ENCODE measurements at places on chromosomes 1 and 21.

DNA sequence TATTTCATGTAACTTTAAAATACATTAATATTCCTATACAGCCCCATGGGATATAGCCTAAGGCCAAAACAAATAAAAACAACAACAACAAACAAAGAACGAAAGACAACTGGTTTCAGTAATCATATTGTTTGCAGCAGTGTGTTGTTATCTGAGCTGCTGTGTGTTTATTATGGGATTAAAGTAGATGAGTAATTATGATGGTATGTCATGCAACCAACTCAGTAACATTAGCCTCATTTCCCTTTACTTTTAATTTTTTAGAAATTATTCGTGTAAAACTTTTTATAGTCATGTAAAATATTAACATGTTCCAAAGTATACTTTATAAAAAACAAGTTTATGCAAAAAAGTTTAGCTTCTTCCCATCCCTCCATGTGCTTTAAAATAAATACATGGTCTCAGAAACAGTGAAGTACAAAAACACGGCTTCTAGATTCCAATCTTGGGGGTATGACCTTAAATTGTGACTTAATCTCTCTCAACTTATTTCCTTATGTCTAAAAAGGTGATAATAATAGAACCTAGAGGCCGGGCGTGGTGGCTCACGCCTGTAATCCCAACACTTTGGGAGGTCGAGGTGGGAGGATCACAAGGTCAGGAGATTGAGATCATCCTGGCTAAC is 176.1 kb downstream of the SLC45A1 start:
- H3K27me3 ChIP-seq = no peaks in the 10 kb centered on the region
- DNase-seq = no peak
- no peak overlapping the region for H3K27ac ChIP-seq

- no peaks in the 10 kb centered on the region for H3K27me3 ChIP-seq
- H3K36me3 ChIP-seq = no peaks in the 10 kb centered on the region
- H3K27ac ChIP-seq = no peak overlapping the region
- DNase-seq = no peak
- no peaks in the 10 kb centered on the region for H3K4me1 ChIP-seq
Measured at GRCh38 chr1:229570891-229571516, 12.5 kb upstream of the ABCB10 start.

DNA sequence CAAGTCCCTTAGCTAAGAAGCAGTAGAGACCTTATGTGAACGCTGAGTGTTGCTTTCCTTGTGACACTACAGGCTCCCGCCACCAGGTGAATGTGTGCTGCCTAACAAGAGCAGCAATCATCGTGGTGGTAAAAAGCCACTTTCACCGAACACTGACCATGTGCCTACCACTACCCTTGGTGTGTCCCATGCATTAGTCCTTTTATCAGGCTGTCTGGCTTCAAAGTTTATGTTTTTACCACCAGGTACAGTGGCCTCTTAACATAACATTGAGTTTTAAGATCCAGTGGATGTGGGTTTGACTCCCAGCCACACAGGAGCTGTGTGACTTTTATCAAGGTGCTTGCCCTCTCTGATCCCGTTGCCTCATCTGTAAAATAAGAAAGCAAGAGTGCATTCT is 1.7 kb downstream of the C1QB start:
- no peaks in the 10 kb centered on the region for H3K27me3 ChIP-seq
- DNase-seq = no peak

DNA sequence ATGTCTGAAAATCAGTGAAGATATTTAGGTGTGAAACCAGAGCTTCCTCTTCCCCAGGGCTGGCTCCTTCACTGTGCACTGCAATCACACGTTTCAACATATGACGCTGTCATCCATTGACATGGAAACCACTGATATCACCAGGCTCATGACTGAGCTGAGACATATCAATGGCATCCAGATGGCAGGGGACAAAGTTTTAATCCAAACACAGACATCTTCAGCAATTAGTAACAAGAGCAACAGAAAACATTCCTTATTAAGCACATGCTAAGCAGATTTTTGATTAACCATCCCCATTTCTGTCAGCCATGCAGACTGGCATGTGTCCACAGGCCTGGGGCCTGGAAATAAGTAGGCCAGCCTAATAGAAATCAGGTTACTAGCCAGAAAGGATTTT is 108.0 kb upstream of the ADAR start:
- H3K4me3 ChIP-seq = no peak overlapping the region
- H3K27me3 ChIP-seq = peaks cover 12% of the 10 kb centered on the region

GRCh38 chr1:151720974-151721787 is at the start of gene RIIAD1:
RIIAD1 (plus strand) TSS chr1:151721522; CDS start chr1:151721537, 15 bp downstream.
- H3K4me1 ChIP-seq = peaks cover 52% of the 10 kb centered on the region
- H3K4me3 ChIP-seq = peak within 1 kb of the TSS; percentile 12
- peak within 1 kb of the TSS; percentile 80 for H3K27ac ChIP-seq
- H3K27me3 ChIP-seq = no peaks in the 10 kb centered on the region
- no peak for DNase-seq
- no peaks in the 10 kb centered on the region for H3K36me3 ChIP-seq

DNA sequence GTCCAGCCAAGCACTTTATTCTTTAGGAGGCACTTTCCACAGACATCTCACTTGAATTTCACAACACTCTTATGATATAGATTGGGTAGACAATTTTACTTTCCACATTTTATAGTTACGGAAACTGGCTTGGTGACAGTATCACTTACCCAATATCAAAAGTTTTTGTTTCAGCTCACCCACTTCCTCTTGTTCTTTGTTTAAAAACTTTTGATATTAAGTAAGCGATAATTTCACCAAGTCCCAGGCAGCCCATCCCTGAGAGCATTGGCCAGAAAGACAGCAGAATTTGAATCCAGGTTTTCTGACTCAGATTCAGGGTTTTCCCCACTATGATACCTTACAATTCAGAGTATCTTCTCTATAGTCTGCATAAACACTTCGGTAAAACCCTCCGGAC is 60.0 kb downstream of the LRIG2 start:
- H3K4me1 ChIP-seq = no peaks in the 10 kb centered on the region
- H3K4me3 ChIP-seq = no peak overlapping the region
- H3K36me3 ChIP-seq = no peaks in the 10 kb centered on the region
- H3K27me3 ChIP-seq = no peaks in the 10 kb centered on the region
- no peak overlapping the region for H3K27ac ChIP-seq

DNA sequence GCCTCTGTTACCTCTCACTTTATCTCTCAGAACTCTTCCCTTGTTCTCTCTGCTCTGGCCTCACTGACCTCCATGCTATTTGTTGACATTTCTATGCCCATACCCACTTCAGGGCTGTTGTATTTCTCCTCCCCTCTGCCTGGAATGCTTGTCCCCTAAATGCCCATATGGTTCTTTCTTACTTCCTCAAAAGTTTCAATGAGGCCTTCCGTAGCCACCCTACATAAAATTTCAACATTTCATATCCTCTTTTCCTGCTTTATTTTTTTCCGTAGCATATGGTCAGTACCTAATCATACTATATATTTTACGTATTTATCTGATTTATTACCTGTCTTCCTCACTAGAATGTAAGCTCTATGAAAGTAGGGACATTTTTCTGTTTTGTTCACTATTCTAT is 47.1 kb upstream of the ZYG11A start:
- H3K36me3 ChIP-seq = peaks cover 5% of the 10 kb centered on the region
- no peaks in the 10 kb centered on the region for H3K27me3 ChIP-seq
- no peak overlapping the region for H3K4me3 ChIP-seq
- no peaks in the 10 kb centered on the region for H3K4me1 ChIP-seq

GRCh38 chr21:31873696-31874599 is 1.1 kb downstream of the HUNK start:
- H3K4me3 ChIP-seq = peak overlapping the region; percentile 54
- peak overlapping the region; percentile 53 for H3K27ac ChIP-seq
- DNase-seq = no peak
- H3K4me1 ChIP-seq = peaks cover 15% of the 10 kb centered on the region

DNA sequence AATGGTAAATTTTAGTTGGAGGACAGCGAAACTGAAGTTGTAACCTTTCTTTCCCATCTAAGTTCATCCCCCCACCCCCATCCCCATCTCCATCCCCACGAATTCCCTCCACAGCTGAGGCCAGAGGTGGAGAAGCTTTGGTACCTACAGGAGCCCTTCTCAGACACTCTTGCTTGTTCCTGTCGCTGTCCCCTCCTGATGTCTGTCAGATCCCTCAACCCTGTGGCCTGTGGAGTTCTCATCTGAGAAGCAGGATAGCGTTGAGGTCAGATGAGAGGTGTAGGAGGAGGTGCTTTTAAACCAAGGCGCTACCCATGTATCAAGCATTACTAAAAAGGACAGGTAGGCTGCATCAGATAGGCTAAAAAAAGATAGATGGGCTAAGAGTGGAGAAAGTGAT is 769 bp downstream of the NTPCR start:
- peak overlapping the region; percentile 91 for H3K4me3 ChIP-seq
- H3K27me3 ChIP-seq = no peaks in the 10 kb centered on the region
- no peak for DNase-seq

DNA sequence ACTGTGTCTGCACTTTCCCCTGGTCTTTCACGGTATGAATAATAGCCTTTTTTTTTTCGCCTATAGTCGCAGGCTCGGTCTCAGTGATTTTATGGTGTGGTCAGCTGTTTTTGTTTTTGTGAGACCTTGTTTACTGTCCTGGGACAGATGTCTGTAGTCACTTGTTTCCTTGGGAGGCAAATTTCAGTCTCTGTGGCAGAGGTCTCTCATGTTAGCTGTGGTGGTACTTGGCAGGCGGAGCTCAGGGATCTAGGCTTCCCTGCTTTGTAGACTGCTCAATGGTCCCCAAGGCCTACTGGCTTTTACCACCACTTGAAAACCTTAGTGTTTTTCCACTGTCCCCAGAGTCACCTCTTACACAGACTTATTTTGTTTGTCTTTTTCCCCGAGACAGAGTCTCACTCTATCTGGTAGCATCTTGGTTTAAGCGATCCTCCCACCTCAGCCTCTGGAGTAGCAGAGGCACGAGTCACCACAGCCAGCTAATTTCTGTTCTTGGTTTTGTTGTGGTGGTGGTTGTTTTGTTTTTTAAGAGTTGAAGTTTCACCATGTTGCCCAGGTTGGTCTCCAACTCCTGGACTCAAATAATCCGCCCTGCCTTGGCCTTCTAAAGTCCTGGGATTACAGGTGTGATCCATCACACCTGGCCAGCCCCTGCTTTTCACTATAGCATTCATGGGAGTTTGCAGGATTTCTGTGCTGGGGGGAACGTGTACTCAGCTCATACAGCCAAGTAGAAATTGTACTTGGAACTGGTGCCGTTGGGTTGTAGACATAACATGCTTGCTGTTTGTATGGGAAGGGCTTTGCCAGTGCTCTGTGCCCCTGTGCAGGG is 10.3 kb downstream of the RNU1-2 start:
- DNase-seq = no peak
- peak overlapping the region; percentile 98 for H3K27ac ChIP-seq
- H3K36me3 ChIP-seq = no peaks in the 10 kb centered on the region
- H3K4me3 ChIP-seq = no peak overlapping the region
- peaks cover 24% of the 10 kb centered on the region for H3K4me1 ChIP-seq
- H3K27me3 ChIP-seq = no peaks in the 10 kb centered on the region

GRCh38 chr1:23417570-23417969 is 7.0 kb downstream of the TCEA3 start:
- peaks cover 8% of the 10 kb centered on the region for H3K4me1 ChIP-seq
- no peaks in the 10 kb centered on the region for H3K27me3 ChIP-seq
- H3K27ac ChIP-seq = no peak overlapping the region
- DNase-seq = no peak
- no peaks in the 10 kb centered on the region for H3K36me3 ChIP-seq
- H3K4me3 ChIP-seq = no peak overlapping the region

DNA sequence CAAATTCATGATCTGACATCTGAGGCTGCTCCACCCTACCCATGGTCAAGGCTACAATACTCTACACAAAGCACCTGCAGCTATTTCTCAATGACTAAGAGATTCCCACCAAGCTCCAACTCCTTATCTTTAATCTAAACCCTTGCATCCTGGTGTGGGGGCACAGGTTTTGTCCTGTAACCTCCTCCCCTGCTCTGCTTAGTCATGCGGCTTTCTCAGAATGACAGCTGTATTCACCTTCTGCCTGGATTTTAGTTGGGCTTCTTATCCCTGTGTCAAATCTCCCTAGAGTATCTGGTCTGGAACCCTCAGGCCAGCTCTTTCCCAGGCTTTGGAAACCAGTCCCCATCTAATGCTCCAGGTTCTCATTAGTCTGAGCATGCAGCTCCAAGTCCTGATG is 159.0 kb downstream of the BARHL2 start:
- no peak overlapping the region for H3K4me3 ChIP-seq
- H3K36me3 ChIP-seq = no peaks in the 10 kb centered on the region
- H3K27ac ChIP-seq = no peak overlapping the region

DNA sequence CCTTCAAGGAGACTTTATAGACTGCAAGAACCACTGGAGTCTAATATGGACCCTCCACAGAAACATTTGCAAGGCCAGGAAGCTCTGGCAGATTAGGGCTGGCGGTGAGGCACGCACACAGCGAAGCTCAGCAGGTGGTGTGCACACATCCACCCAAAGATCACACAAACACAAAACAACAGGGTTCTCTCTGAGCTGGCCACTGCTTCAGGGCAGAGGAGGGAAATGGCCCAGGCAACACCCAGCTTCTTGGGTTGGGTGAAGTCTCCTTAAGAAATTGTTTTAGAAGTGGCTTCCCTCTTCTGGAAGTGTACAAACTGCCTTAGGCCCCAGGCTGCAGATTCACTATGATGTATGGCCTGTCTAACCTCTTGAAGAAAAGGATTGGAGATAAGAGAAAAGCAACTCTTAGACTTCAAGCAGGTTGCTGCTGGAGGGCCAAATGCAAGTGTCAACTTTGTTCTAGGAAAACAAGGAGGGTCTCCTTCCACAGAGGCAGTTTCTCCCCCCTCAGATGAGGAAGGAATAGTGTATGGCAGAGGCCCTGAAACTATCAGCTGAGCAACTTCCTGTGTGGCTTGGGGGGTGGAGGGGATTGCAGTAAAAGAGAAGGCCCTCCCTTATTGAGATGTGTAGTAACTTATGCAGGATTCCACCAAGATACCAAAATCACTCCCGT is 2.0 kb downstream of the RCSD1 start:
- DNase-seq = no peak
- H3K27ac ChIP-seq = peak overlapping the region; percentile 78
- no peaks in the 10 kb centered on the region for H3K36me3 ChIP-seq
- no peaks in the 10 kb centered on the region for H3K27me3 ChIP-seq

- peak overlapping the region; percentile 97 for H3K27ac ChIP-seq
- peaks cover 63% of the 10 kb centered on the region for H3K36me3 ChIP-seq
- no peak overlapping the region for H3K4me3 ChIP-seq
- no peaks in the 10 kb centered on the region for H3K27me3 ChIP-seq
Measured at GRCh38 chr1:150626150-150626549, 3.3 kb downstream of the ENSA start.

- H3K27ac ChIP-seq = no peak overlapping the region
- H3K36me3 ChIP-seq = no peaks in the 10 kb centered on the region
- no peaks in the 10 kb centered on the region for H3K27me3 ChIP-seq
- no peak overlapping the region for H3K4me3 ChIP-seq
- no peaks in the 10 kb centered on the region for H3K4me1 ChIP-seq
- no peak for DNase-seq
Measured at GRCh38 chr1:110535985-110536384, 17.0 kb upstream of the KCNA10 start.

- H3K27ac ChIP-seq = no peak overlapping the region
- H3K36me3 ChIP-seq = no peaks in the 10 kb centered on the region
- H3K4me1 ChIP-seq = no peaks in the 10 kb centered on the region
Measured at GRCh38 chr1:155160128-155160527, 13.0 kb downstream of the KRTCAP2 start.

GRCh38 chr1:231374394-231374793 is 36.3 kb downstream of the SPRTN start:
- no peak overlapping the region for H3K27ac ChIP-seq
- H3K4me1 ChIP-seq = peaks cover 24% of the 10 kb centered on the region
- no peak for DNase-seq
- no peak overlapping the region for H3K4me3 ChIP-seq
- H3K36me3 ChIP-seq = peaks cover 23% of the 10 kb centered on the region
- H3K27me3 ChIP-seq = no peaks in the 10 kb centered on the region
